Stimulated activated CD8-positive, alpha-beta memory T cell treated with anti-CD3 and anti-CD28 coated beads, Interleukin-4, amount 100 ng/mL, for 1 hour (primary cell): ENCODE measurements at places on chromosomes 11 and 22.

GRCh38 chr11:32079553-32079952 is 11.3 kb upstream of the RCN1 start:
- DNase-seq, result no peak

DNA sequence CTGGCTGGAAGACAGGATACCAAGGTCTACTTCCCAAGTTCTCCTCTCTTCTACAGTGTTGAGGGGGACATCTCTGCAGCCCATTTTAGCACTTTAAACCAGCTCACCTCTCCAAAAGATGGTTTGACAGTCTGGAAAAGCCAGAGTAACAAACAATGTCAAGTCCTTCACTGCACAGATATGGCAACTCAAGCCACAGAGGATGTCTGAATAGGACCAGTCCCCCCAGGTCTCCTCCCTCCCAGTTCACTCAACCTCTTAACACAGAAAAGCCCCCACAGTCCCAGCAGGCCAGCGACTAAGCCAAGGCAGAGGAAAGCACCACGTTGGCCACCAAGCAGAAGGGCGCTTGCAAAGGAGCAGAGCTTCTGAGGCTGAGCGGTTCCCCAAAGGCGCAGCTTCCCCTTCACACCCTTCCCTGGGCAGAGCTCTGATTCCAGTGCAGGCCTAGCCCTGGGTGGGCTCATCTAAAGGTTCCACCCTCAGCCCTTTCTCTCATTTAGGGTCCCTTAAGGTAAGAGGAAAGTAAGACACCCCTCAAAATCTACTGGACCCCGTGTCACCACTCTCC is 62.7 kb downstream of the PAK1 start:
- DNase-seq, result no peak

- DNase-seq, result no peak
Measured at GRCh38 chr22:30324014-30324730, 2.6 kb downstream of the TBC1D10A start.

DNA sequence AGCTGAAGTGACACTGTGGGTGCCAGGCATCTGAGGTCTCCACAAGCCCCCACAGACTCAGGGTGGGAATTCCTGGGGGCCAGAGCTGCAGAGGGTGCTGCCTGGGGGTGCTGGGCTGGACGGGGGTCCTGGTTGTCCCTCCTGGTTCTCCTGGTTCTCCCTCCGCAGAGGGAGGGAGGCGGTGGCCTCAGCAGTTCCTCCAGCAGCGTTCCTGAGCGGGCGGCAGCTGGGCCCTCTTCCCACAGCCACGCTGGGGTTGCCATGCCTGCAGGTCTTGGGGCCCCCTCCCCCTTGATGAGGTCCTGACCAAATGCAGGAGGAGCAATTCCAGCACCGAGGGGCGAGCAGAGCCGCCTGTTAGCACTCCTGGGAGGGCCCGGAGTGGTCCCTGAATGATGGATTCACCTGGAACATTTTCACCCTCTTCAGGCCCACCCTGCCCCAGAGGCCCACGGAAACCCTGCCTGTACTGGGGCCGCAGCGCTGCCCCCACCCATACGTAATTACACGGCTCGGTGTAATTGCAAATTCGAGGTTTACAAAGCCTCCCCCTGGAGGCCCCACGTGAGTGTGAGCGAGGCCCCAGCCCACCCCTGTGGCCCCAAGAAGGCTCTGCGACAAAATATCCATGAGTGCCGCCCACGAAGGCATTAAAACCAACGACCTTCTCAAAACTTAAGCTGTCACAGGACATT is 635 bp downstream of the C11orf21 start:
- no peak for DNase-seq

DNA sequence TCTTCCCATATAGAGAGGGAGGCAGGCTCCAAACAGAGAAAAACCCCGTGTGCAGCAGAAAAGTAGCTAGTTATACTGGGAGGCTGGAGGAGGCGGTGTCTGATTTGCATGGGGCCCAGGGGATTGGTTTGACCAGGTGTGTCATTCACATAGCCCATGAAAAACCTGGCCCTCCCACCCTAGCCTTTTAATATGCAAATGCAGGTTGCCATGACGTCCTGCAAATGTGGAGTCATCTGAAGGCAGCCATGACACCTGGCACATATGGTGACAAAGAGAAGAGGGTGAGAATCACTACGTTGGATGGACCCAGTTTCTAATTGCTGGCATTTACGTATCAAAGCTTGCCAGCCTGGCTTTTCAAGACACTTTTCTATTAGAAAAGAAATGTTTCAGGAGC is 57.8 kb downstream of the FAM181B start:
- DNase-seq, result no peak

DNA sequence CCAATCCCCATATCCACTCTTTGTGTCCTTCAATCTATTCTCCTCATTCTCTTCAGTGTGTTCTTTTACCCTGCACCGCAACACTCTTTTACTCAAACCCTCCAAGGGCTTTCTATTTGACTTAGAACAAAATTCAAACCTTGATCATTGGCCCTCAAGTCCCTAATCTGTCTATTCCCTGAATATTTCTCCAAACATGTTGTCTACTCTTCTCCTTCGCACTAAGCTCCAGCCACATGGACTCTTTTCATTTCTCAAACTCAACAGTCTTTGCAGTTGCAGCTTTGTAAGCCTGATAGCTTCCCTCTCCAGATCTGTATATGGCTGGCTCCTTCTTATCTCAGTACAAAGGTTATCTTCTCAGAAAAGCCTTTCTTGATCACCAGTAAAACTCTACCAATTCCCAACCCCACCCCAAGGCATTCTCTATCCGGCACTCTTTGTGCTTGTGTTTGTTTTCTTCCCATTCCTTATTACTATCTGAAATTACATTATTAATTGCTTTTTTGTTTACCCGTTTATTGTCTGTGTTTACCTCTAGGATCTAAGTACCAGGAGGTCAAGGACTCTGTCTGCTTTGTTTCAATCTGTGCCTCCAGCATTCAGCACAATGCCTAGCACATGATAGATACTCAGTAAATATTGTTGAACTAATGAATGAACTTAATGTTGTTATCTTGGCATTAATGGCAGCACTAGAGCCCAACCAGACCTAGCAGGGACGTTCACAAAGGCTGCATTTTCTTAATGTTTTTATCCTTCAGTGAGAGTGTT is 147.4 kb downstream of the BBOX1 start:
- DNase-seq, result no peak

DNA sequence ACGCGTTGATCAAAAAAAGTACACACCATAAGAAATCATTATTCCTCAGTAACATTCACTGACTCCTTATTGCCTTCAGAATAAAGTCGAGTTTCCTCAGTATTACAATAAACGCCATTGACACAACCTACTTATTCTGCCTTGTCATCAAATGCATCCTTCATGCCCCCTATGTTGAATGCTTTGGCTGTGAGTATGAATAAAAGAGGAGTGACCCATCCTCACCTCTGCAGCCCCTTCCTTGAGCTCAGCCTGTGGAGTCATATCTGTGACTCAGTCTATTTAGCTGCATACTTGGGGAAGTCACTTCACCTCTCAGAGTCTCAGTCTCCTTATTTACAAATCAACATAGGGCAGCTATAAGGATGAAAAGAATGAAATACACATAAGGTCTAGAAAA is 65.1 kb downstream of the USP35 start:
- DNase-seq, result no peak

DNA sequence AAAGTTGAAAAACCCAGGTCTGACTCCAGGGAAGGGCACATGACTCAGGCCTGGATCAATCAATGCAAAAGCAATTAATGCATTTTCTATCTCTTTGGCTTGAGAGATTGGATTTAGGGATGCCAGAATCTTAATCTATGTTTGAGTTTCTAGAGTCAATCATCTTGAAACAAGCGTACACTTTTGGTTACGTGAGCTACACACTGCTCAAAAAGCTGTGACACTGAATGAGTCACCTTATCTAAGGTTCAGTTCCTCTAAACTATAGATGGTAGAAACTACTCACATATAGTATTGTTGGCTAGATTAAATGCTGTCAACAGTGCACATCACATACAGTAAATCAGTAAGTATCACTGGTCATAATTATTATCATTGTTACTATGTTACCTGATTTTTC is 24.2 kb downstream of the MRE11 start:
- no peak for DNase-seq

DNA sequence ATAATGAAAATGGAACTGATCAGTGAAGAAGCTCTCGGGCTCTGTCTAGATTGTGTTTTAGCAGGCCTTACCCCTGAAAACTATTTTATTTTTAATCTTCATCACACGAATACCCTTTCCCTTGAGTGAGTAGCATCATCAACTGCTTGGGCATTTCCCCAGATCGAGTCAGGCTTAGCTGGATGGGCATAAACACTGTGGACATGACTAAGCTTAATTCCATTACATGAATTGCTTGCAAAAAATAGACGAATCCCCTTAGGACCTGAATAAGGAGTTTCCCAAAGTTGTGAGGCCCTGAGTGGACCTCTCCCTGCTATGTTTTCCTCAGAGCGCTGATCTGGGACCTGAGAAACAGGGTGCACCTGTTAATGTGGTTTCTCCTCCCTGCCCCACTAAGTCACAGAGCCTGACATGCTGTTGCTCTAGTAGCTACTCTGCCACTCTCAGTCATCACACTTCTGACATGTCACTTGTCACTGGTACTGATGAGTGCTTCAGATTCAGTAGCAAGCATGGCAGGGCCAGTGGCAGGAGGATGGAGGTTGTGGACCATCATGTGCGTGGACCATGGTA is 53.5 kb downstream of the ENDOD1 start:
- no peak for DNase-seq

- DNase-seq, result no peak
Measured at GRCh38 chr22:20579273-20580120, 72.1 kb downstream of the MED15 start.

- no peak for DNase-seq
Measured at GRCh38 chr11:123519055-123519796, 89.2 kb downstream of the GRAMD1B start.

GRCh38 chr11:37108436-37109285 is 510.6 kb upstream of the RAG2 start:
- no peak for DNase-seq

DNA sequence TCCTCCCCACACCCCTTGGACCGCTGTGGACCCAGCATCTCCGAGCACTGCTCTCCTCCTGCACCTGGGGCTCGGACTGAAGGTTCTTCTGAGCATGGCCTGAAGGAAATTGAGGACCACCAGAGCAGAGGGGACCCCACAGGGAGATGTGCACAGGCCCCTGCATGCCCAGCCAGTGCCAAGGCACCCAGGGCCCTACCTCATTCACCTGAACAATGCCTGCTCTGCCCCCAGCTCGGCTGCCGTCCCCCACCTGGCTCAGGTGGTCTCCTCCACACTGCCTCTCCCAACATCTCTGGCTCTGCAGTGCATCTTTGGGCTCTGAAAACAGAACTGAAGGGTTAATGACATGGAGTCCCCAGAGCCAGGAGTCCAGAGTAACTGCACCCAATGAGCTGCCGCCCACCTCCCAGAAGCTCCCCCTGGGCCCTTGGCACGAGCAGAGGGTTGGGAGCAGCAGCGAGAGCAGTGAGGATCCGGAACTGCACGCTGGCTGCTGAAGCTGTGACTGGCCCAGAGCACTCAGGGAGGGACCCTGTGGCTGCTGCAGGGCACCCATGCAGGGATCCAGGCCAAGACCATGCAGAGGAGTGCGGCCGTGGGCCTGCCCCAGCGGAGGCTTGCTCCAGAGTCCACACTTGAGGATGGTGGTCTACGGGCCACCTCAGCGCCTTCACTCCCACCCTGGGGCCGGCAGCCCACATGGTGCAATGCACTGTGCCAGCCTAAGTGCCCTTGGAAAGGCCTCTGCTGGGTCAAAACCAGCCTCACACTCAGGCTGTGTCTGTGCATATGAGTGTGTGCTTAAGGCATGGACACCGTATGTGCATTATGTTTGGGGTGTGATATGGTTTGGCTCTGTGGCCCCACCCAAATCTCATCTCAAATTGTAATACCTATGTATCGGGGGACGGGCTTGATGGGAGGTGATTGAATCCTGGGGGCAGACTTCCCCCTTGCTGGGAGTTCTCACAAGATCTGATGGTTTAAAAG is 686.1 kb downstream of the TBC1D22A start:
- no peak for DNase-seq

- DNase-seq, result peak; percentile 24
Measured at GRCh38 chr11:94325681-94326080, 21.3 kb downstream of the IZUMO1R start.

GRCh38 chr11:28417601-28418323 is 309.6 kb downstream of the METTL15 start:
- DNase-seq, result no peak

GRCh38 chr11:37182031-37182430 is 584.0 kb upstream of the RAG2 start:
- no peak for DNase-seq

DNA sequence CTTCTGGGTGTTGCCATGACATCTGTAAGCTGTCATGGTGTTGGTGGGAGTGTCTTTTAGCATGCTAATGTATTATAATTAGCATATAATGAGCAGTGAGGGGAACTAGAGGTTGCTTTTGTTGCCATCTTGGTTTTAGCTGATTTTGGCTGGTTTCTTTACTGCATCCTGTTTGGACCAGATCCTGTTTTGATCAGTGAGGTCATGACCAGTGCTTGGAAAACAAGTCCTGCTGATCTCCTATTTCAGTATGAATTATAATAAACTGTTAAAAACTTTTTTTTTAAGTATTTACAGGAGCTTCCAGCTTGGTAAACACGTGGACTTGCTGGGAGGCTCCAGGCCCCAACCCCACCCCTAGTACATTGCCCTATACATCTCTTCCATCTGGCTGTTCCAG is 30.5 kb upstream of the P4HA3 start:
- DNase-seq, result no peak

- no peak for DNase-seq
Measured at GRCh38 chr22:29840498-29840897, 2.4 kb upstream of the ASCC2 start.

GRCh38 chr11:37502202-37502601 is 904.2 kb upstream of the RAG2 start:
- no peak for DNase-seq

DNA sequence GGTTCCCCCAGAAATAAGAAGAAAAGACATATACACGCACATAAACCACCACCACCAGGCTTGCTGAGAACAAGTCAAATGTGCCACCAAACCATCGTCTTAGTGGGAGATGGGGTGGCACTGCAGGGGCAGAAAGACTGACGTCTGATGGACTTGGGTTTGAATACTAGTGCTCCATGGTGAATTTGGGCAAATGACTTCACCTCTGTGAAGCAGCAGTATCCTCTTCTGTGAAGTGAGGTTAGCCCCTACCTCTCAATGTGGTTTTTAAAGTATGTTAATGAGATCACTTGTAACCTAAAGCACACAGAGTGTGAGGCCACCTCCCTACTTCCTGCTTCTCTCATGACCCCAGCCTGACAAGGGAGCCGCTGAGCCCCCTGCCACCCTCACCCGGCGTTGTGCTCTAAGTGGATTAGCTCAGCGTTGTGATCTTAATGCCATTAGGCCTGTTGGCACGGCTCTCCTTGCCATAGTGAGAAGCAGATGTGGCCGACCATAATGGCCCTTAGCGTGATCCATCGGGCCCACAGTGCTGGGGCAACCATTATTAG is 14.4 kb downstream of the ZBTB16 start:
- no peak for DNase-seq

GRCh38 chr11:111623527-111624030 is 21.3 kb downstream of the SIK2 start:
- no peak for DNase-seq

DNA sequence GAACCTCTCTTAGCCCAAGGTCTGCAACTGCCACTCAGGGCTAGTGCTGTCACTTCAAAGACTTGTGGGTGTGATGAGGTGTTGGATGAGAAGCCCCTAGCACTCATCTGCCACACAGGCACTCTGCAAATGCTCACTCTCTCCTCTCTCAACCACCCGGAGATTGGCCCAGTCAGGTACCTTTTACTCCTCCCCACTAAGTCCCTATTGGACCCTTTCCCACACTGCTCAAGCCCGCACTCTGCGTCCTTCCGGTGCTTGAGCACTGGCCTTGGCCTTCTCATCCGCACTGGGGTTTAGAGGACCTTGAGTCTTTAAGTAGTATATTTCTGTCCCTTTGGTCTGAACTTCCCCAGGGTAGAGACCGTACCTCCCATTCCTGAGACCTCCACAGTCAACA is 308.0 kb downstream of the NXPE2 start:
- DNase-seq, result no peak
